Progenitor cell of endocrine pancreas (in vitro differentiated cells): ENCODE measurements at places on chromosomes 16 and 17. TPM values are rescaled to one million over a fixed set of nuclear protein-coding genes. Genes with fewer than 3 reads are reported as not detected.

CCL1 gene
- not detected in 2 replicates for total RNA-seq

ELOB gene
- 201 and 207 TPM in 2 replicates for total RNA-seq

MT1G gene
- total RNA-seq = 1.8 and 2.9 TPM in 2 replicates

CD7 gene
- 0.31 and 0.46 TPM in 2 replicates for total RNA-seq

MT1E gene
- total RNA-seq = 4.0 and 5.2 TPM in 2 replicates

ABCA5 gene
- total RNA-seq = 10.9 and 12.7 TPM in 2 replicates

ABCA9 gene
- total RNA-seq = 0.11 and 0.14 TPM in 2 replicates

C1QTNF8 gene
- not detected in 2 replicates for total RNA-seq

CPNE7 gene
- total RNA-seq = 0.41 and 0.84 TPM in 2 replicates

SRP68 gene
- 74.9 and 79.4 TPM in 2 replicates for total RNA-seq

DNA sequence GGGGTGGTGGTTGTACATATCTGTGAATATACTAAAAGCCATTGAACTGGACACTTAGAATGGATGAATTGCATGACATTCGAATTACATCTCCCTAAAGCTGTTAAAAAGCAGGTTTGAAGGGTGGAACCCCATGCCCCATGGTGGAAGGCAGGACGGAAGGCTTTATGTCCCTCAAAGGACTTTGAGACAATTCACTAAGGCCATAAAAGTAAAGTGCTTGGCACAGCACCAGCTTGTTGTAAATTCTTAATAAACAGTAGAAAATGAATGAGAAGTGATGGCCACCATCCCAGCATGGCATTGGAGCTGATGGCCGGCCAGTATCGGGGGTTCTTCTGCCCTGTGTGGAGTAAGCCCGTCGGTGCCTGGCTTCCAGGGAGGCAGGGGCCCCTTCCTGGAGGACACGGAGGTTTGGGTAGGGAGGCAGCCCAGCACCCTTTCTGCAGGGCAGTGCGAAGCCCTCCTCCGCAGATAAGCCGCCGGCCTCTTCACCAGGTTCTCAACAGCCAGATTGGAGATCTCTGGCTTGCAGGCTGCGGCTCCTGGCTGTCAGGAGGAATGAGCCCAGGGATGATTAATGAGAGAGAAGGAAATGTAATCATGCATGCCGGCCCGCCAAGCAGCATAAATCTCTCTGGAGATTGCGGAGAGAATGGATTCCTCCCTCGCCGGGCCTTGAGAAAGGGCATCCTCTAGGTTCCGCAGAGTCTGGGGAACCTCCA lies 346.9 kb downstream of the FOXL1 start:
- H3K36me3 ChIP-seq = peaks cover 2% of the 10 kb centered on the region
- H3K4me3 ChIP-seq = no peak overlapping the region
- DNase-seq = no peak
- peaks cover 2% of the 10 kb centered on the region for H3K4me1 ChIP-seq
- peaks cover 26% of the 10 kb centered on the region for H3K27me3 ChIP-seq

- H3K4me1 ChIP-seq = peaks cover 37% of the 10 kb centered on the region
- H3K27me3 ChIP-seq = no peaks in the 10 kb centered on the region
- DNase-seq = no peak
- H3K4me3 ChIP-seq = peak overlapping the region; percentile 99
- H3K27ac ChIP-seq = peak overlapping the region; percentile 69
Observed at GRCh38 chr17:67829331-67829730, 4.0 kb downstream of the BPTF start.

DNA sequence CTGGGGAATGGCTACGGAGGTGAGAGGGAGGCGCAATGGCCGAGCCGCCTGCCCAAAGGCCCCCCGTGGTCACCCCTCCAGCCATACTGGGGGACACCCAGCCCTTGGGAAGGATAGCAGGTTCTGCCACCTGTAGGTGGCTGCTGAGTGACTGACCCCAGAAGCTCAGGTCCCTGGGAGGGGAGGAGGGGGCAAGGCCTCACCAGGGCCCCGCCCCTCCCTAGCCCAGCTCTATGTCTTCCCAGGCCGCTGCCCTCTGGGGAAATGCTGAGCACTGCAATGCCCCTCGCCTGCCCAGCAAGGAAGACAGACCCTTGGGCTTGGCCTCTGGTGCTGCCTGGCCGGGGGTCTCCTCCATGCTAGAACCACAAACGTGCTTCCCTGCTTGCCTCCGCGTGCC lies 11.4 kb upstream of the CLDN9 start:
- no peak for DNase-seq
- H3K27me3 ChIP-seq = no peaks in the 10 kb centered on the region
- no peak overlapping the region for H3K4me3 ChIP-seq
- no peak overlapping the region for H3K27ac ChIP-seq
- H3K36me3 ChIP-seq = peaks cover 1% of the 10 kb centered on the region

GRCh38 chr16:57876210-57876609 lies 73.9 kb upstream of the KIFC3 start:
- H3K27ac ChIP-seq = no peak overlapping the region
- H3K36me3 ChIP-seq = no peaks in the 10 kb centered on the region
- H3K27me3 ChIP-seq = peaks cover 31% of the 10 kb centered on the region
- H3K4me1 ChIP-seq = no peaks in the 10 kb centered on the region

- H3K36me3 ChIP-seq = no peaks in the 10 kb centered on the region
- H3K4me1 ChIP-seq = peaks cover 5% of the 10 kb centered on the region
- DNase-seq = peak; percentile 97
- H3K4me3 ChIP-seq = peak overlapping the region; percentile 65
- H3K27ac ChIP-seq = no peak overlapping the region
Observed at GRCh38 chr17:75589012-75589918, 1.7 kb downstream of the MYO15B start.

DNA sequence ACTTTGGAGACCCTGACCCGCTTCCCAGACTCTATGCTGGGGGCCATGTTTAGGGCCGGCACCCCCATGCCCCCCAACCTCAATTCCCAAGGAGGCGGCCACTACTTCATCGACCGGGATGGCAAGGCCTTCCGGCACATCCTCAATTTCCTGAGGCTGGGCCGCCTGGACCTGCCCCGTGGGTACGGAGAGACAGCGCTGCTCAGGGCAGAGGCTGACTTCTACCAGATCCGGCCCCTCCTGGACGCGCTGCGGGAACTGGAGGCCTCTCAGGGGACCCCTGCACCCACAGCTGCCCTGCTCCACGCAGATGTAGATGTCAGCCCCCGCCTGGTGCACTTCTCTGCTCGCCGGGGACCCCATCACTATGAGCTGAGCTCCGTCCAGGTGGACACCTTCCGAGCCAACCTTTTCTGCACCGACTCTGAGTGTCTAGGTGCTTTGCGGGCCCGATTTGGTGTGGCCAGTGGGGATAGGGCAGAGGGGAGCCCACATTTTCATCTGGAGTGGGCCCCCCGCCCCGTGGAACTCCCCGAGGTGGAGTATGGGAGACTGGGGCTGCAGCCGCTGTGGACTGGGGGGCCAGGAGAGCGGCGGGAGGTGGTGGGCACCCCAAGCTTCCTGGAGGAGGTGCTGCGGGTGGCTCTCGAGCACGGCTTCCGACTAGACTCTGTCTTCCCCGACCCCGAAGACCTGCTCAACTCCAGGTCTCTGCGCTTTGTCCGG lies 1.1 kb downstream of the KCTD11 start:
- H3K27me3 ChIP-seq = peaks cover 3% of the 10 kb centered on the region
- H3K36me3 ChIP-seq = no peaks in the 10 kb centered on the region
- H3K27ac ChIP-seq = peak overlapping the region; percentile 95
- H3K4me1 ChIP-seq = peaks cover 26% of the 10 kb centered on the region

DNA sequence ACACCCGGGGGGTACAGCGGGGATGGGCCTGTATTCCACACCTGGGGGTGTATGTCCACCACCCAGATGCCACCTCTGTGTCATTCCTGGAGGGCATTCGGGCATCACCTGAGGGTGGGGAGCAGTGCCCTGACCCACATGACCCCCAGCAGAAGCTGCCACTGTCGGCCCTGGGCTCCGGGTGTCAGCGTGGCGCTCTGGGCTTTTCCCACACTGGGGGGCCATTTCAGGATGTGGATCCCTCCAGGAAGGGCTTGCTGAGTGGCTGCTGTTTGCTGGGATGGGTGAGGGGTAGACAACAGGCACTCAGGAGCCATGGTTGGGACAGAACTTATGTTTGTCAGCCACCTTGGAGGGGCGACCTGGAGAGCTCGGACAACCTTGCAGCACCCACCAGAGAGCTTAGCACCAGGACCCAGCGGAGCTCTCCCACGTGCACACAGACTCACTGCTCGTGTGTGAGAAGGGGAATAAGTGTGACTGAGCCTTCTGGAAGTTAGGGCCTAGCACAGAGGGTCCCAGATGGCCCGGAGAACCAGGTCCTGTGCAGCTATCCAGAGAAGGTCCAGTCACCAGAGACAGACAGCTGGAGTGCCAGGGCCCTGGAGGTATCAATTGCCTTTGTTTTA lies 102.7 kb downstream of the METRNL start:
- peaks cover 2% of the 10 kb centered on the region for H3K4me1 ChIP-seq
- H3K4me3 ChIP-seq = no peak overlapping the region
- DNase-seq = no peak
- peaks cover 17% of the 10 kb centered on the region for H3K27me3 ChIP-seq
- no peaks in the 10 kb centered on the region for H3K36me3 ChIP-seq

DNA sequence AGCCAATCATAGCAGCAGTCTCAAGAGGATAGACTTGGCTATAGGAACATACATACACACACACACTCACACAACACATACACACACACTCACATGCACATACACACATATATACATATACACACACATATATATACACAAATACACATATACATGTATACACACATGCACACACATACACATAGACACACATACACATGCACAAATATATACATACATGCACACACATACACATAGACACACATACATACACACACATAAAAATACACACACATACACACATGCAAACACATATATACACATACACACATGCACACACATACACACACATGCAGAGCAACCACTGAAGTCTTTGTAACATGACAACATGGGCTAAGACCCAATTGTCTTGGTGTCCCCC lies 19.7 kb downstream of the CBLN1 start:
- H3K36me3 ChIP-seq = no peaks in the 10 kb centered on the region
- no peak for DNase-seq
- no peak overlapping the region for H3K4me3 ChIP-seq
- peaks cover 2% of the 10 kb centered on the region for H3K4me1 ChIP-seq
- H3K27ac ChIP-seq = no peak overlapping the region
